ENCODE measurements at places on chromosomes 7 and 10.
A peak's percentile ranks its signal among the peaks of the same experiment; 100 is the strongest.

DNA sequence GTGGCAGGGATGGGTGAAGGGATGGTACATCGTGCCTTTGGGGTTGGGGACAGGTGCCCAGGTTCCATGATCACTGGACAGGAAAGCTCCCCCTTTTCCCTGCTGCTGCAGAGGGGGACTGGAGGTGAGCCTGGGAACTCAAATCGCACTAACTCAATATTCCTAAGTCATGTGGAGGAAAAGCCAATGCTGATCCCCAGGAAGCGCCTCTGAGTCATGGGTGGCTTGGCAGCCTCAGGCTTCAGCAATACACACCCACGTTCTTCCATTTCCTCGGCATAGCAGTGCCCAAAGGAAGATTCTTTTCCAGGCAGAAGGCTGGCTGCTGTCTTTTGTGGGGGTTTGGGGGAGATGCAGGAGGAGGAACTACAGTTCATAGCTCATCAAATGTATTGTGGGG, 165.8 kb downstream of the CCDC3 start:
- no peak for ATAC-seq

- ATAC-seq, result no peak
Observed at GRCh38 chr7:128275681-128276080, 34.6 kb downstream of the LEP start.

- peak; percentile 51 for ATAC-seq
Observed at GRCh38 chr7:104943502-104944343, 70.3 kb upstream of the KMT2E start.

GRCh38 chr7:158369290-158369689, 218.3 kb downstream of the PTPRN2 start:
- no peak for ATAC-seq

DNA sequence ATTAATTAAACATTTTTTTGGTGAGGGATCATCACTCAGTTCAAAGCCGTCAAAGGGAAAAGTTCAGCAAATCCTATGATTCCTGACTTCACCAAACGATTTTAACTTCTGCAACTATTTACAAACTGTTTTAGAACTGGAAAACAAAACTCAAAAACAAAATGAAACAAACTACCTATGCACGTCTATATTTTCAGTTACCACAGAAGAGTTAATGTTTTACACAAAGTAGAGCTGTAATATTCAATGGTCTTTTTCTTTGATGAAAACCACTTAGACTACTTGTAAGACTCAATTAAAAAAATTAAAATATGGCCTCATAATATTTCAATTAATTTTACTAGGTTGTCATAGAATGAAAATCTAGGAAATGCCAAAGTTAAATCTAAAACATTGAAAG, 131.5 kb downstream of the ATE1 start:
- no peak for ATAC-seq

GRCh38 chr7:74479066-74479781, 25.5 kb downstream of the GTF2IRD1 start:
- no peak for ATAC-seq
